Thoracic aorta (tissue), 2 donors: ENCODE measurements at places on chromosomes 2 and 18. TPM values are rescaled to one million over a fixed set of nuclear protein-coding genes. Genes with fewer than 3 reads are reported as not detected.

DNA sequence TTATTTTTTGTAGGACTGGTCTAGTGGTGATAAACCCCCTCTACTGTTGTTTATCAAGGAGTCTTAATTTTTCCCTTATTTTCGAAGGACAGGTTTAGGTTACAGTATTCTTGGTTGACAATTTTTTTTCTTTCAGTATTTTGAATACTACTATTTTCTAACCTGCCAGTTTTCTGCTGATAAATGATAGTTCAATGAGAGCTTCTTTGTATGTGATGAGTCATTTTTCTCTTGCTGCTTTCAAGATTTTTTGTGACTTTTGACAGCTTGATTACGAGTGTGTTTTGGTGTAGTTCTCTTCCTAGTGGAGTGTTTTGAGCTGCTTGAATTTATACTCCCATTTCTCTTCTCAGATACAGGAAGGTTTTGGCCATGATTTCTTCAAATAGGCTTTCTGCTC lies 77.5 kb downstream of the ACSL3 start:
- H3K4me3 ChIP-seq, result no peak overlapping the region
- H3K36me3 ChIP-seq, result peaks cover 20% of the 10 kb centered on the region
- no peaks in the 10 kb centered on the region for H3K27me3 ChIP-seq
- no peak for DNase-seq
- H3K27ac ChIP-seq, result no peak overlapping the region

GRCh38 chr2:195636890-195637289 lies 20.1 kb upstream of the SLC39A10 start:
- no peak overlapping the region for H3K27ac ChIP-seq
- no peaks in the 10 kb centered on the region for H3K36me3 ChIP-seq
- H3K27me3 ChIP-seq, result no peaks in the 10 kb centered on the region
- no peaks in the 10 kb centered on the region for H3K4me1 ChIP-seq
- no peak for DNase-seq

DNA sequence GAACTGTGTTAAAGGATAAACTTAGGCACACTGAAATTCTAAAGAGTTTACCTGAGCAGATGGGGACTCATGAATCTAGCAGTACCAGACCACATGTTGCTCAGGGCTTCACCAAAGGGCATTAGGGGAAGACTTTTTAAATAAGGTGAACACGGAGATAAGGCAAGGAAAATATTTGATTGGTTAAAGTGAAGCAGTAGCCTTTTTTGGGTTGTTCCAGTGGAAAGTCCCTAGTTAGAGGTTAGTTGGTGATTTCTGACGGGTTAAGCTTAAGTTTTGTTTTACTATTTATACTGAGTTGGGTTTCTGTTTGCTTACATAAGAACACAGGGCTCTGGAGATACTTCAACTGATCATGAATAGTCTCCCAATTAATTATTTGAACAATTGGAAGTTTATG lies 722.5 kb downstream of the SOCS6 start:
- no peaks in the 10 kb centered on the region for H3K4me1 ChIP-seq
- H3K27me3 ChIP-seq, result no peaks in the 10 kb centered on the region
- H3K36me3 ChIP-seq, result no peaks in the 10 kb centered on the region
- H3K4me3 ChIP-seq, result no peak overlapping the region

Gene RGPD6
- total RNA-seq, result 183 TPM
